ENCODE measurements at places on chromosomes 6 and 20.
A peak's percentile ranks its signal among the peaks of the same experiment; 100 is the strongest.

DNA sequence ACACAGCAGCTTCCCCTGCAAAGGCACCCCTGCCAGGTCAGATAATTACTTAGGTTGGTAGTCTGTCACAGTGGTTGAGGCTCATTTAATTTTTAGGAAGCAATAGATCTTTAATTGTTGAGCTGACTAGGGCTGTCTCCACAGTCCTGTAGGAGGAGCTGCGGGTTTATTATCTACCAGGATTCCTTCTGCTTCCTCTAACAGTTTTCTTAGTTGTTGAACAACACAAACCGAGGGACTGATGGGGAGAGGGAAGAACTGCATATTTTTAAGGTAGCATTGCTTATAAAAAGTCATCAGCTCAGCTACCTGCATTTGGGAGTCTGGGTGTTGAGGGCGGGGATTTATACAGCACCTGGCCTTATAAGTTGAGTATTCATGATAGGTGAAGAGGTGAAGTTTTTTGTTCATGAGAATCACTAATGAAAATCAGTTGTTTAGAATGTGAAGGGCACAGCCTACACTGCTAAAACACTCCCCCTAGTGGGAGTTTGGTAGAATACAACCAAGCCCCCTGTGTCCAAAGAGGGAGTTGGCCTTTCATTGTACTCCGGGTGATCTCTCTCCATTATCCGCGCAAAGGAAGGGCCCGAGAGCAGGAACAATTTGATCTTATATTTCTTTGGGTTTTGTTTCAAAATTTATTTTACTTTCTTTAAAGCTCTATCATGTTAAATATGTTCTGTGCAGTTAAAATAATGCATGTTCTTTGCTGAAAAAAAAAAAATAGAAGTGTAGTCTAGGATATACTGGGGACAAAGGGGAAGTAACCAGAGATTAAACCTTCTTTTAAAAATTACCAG is 69.6 kb downstream of the SSR1 start:
- DNase-seq = peak; percentile 94

GRCh38 chr20:35600993-35601973 is 14.3 kb upstream of the SPAG4 start:
- DNase-seq = peak; percentile 72

GRCh38 chr20:37898233-37899104 is 4.5 kb upstream of the VSTM2L start:
- no peak for DNase-seq

GRCh38 chr6:71492668-71493067 is 204.1 kb downstream of the OGFRL1 start:
- no peak for DNase-seq

DNA sequence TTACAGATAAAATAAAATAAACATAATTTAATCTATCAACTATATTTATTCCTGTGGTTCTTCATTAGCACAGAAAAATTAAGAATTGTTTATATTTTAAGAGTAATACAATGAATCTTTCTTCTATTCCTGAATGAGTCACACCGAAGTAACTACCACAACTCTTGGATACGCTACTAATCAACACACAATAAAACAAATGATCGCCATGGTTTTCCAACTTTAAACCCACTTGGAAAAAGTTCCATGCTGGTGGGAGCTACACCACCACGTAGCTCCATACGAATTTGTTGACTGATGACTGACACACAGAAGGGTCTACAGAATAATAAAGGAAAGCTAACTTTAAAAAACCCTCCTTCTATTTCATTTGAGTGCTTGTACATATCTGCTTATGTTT is 135.8 kb upstream of the NEDD9 start:
- no peak for DNase-seq

- DNase-seq = peak; percentile 26
Observed at GRCh38 chr6:82331031-82331773, 32.4 kb upstream of the TPBG start.

DNA sequence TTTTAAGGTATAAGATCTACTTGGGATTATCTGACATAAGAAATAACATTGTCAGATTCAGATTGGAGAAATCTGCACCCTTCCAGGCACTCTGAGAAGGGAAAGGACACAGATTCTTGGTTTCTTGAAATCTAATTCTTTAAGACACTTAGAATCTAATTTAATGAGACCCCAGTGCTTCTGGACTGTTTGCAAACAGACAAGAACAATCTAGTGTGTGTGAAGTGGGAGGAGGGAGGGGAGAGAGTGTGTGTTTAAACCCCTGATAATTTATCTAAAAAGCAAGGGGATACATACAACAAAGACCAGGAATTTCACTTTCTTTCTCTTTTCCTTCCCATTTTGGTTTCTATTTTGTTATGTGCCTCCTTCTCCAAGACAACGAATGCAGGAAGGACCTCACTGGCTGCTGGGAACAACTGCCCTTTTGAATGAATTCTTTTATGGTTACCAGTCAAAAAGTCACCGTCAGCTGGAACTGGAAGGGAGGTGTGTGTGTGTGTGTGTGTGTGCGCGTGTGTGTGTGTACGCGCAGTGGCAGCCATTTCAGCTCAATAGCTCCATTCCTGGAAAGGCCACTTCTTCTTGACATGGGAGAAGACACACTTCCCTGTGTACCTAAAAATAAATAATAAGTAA is 129.4 kb downstream of the BCAS1 start:
- peak; percentile 42 for DNase-seq

DNA sequence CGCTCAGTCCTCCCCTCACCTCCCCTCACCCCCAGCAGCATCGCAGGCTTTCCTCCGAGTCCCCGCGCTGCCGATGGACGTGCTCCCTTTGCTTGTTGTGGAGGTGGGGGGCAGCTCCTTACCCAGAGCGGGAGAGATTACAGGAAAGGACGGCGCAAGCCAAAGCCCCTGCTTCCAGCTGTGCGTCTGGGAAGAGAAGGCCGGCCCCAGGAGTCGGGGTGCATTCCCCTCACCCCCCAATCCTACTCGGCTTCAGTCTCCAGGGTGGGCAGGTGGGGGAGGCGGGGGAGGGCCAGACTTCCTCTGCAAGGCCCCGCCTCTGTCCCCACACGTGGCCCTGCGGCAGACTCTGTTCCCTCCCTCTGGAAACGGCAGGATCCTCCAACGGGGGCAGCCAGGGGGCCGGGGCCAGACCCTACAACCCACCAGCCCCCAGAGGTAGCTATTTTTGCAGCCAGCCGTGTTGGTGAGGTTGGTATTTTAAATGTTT is 43.6 kb downstream of the NTSR1 start:
- no peak for DNase-seq

DNA sequence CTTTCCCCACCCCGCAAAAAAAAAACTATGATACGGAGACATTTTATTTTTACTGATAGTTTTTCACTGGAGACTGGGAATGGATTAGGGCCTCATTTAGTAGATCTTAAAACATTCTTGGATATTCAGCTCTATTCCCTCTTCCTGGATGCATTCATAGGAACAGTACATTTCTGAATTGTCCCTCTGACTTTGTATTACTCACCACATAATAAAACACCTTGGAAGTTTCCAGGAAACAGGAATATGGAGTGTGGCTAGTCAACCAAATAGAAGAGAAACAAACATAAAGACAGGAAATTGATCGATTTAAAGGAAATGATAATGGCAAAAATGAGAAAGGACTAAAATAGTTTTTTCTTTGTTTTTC is 147.7 kb downstream of the GPX5 start:
- DNase-seq = no peak

- no peak for DNase-seq
Observed at GRCh38 chr6:144953552-144954240, 668.6 kb downstream of the UTRN start.

- no peak for DNase-seq
Observed at GRCh38 chr20:17648791-17649730, 33.0 kb downstream of the RRBP1 start.

- DNase-seq = no peak
Observed at GRCh38 chr6:69631552-69632346, 165.1 kb downstream of the LMBRD1 start.

DNA sequence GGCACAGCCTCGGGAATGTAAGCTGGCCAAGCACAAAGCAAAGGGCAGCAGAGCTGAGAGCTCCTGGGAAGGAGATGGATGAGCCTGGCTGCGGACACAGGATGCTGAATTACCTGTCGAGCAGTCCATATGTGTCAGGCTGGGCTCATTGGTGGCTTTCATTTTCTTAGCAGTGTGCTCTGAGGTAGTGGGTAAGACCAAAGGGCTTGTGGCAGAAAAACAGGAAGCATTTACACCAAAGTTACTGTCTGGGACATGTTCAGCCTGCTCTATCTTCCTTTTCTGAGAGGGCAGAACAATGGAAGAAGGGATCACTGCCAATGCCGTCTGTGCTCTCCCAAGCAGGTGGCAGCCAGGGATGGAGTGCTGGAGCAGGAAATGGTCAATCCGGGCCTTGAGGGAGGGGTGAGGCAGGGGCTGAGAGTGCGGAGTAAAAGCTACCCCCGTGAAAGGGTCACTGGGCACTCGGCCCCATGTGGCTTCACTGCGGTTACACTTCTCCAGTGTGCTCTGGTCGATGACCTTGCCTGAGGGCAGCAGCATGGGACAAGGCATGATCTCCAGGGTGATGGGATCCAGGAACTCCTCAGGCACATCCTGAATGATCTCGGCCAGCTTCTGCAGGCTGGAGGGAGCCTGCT is 36.9 kb upstream of the AVP start:
- no peak for DNase-seq

GRCh38 chr6:41372832-41373626 is 37.6 kb downstream of the NCR2 start:
- DNase-seq = no peak

- DNase-seq = no peak
Observed at GRCh38 chr6:57315111-57315510, 2.3 kb upstream of the PRIM2 start.

DNA sequence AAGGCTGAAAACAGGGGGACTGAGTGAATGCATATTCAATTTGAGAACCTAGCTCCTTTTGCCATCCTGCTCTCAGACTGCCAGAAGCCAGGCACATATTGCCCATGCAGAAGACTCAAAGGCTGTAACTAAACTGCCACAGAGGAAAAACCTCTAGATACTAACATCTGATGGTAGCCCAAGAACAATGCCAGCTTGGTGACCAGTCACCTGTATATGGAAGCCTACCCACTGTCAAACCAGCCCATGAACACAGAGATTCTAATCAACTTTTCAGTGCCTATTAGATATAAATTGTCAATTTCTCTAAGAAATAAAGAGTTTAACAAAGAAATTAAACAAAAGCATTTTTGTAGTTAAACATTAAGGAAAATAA is 34.2 kb downstream of the GPR63 start:
- no peak for DNase-seq

GRCh38 chr20:37274851-37275524 is 13.4 kb upstream of the GHRH start:
- DNase-seq = peak; percentile 84

DNA sequence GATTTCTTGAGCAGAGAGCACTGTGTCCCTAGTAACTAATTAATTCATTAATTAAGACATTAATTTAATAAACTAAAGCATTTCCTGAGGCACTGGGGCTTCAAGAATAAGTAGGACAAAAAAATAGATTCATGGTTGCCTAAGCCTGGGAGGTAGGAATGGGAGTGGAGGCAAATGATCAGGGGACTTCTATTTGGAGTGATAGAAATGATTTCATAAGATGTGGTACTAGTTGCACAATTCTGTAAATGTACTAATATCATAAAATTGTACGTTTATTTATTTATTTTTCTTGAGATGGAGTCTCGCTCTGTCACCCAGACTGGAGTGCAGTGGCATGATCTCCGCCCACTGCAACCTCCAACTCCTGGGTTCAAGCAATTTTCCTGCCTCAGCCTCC is 287.2 kb downstream of the KHDC1L start:
- no peak for DNase-seq

- DNase-seq = no peak
Observed at GRCh38 chr20:58137651-58138265, 90.7 kb downstream of the ANKRD60 start.

Data from OCI-M1 (cell line).